ENCODE measurements at places on chromosomes 5 and 9.

GRCh38 chr5:132981288-132981687 lies 17.9 kb upstream of the AFF4 start:
- no peak for DNase-seq

DNA sequence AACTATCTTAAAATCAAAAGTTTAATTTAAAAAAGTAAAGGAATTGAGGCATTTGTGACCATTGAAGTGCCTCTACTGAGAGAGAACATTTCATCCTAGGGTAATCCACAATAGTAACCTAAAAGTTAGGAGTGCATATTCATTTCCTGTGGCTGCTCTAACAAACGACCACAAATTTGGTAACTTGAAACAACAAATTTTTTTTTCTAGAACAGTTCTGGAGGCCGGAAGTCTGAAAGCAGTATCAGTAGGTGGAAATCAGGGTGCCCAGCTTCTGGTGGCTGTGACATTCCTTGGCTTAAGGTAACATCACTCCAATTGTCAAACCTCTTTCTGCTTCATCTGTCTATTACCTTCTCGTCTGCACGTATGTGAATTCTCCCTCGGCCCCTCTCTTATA lies 67.1 kb upstream of the SSBP2 start:
- no peak for DNase-seq

DNA sequence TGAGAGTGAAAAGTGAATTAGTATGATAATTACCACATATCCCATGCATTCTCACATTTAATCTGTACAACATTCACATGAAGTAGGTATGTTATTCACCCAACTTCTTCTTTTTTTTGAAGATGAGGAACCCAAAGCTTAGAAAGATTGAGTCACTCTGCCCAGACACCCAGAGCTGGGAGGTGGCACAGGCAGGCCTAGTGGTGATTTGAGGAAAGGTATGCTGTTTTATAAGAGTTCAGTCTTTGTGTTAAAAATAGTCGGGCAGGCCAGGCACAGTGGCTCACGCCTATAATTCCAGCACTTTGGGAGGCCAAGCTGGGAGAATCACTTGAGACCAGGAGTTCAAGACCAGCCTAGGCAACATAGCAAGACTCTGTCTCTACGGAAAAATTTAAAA lies 285.3 kb downstream of the NR3C1 start:
- DNase-seq: no peak

GRCh38 chr9:20473515-20474013 lies 148.7 kb downstream of the MLLT3 start:
- no peak for DNase-seq

DNA sequence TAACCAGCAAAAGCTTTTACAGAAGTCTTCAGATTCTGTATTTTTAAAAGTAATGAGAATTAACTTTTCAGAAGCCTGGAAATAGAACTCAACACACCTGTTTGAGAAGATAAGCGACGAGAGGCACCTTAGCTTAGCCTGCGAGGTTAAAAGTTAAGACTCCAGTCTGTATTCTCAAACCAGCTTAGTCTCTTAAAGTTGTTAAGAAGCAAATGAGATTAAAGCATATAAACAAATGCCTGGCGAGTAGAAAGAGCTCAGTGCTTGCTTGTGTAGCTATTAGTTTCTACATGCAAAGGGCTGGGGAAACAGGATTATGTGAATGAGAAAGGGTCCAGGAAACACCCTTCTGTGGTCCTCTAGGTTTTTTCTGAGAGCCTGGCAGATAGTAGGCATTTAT lies 51.7 kb downstream of the MTAP start:
- DNase-seq: no peak

GRCh38 chr5:60334281-60334713 lies 365.7 kb downstream of the DEPDC1B start:
- DNase-seq: no peak

- no peak for DNase-seq
Observed at GRCh38 chr5:179738742-179739141, 6.1 kb downstream of the MAML1 start.

GRCh38 chr9:133711428-133712220 lies 26.5 kb downstream of the SARDH start:
- no peak for DNase-seq

DNA sequence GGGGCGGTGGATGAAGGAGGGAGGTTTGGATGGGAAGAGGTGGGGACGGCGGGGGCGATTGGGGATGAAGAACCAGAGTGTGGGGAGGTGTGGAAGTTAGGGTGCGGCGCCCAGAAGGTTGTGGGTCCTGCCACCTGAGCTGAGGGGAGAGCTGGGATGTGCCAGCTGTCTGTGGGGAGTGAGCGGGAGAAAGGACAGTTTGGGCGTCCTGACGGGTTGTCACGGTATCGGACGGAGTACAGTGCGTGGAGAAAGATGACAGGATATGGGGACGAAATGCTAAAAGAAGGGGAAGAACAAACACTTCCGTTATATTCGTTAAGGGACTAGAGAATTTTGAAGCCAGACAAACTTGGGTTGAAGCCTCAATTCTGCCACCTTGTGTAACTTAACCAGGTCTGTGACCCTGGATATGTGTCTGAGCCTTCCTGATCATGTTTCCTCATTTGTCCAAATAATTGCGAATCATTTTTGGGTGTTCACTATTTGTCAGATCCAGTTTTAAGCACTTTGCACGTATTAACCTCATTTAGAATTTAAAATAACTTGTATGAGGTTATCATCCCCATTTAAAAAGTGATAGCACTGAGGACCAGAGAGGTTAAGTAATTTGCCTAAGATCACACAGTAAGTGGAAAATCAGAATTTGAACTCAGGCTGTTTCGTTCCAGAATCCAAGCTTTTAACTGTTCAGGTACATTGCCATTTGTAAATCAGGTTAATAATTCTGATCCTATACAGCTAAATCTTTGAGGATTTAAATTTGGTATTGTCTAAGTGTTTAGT lies 689 bp downstream of the CNTRL start:
- DNase-seq: no peak

DNA sequence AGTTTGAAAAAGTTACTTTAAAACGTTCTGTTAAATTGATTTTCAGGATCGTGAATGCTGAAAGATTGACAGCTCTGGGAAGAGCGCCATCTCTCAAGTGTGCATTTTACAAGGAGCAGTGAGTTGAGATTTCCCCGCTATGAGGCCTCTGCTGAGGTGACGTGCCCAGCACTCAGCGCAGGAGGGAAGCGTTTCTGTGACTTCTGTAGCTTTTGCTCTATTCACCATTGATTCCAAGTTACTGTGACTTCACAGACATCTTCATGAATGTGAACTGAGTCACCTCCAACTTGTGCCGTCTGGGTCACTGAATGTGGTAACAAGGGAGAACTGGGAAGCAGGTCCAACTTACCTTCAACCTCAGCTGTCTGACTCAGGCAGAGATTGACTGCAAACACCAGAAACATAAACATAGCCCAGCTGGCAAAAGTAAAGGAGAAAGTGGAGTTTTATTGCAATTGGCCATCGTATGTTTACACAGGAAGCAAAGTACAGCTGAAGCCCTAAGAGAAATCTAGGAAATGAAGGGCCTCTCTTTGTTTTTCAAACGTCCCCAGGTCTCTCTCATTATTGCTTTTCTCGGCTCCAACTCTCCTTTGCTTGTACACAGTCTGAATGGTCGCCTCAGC lies 428.8 kb upstream of the CLINT1 start:
- DNase-seq: no peak

GRCh38 chr5:74953937-74954720 lies 87.9 kb upstream of the FAM169A start:
- no peak for DNase-seq

DNA sequence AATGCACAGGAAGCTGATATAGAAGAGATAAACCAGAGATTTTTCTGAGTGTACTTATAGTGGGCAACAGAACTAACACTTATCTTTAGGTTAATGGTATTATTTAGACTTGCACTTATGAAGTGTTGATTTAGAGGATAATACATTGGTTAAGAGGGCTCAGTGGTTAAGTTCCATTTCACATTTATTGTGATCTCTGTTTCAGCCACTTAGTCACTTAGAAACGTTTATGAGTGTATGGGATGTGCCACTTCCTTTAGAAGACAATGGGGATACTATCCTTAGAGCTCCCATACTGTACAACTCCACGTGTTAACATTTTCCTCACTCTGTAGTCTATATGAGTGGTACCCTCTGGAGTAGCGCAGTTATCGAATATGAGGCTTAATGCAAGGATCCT lies 57.5 kb downstream of the PIP5K1B start:
- DNase-seq: no peak

- DNase-seq: no peak
Observed at GRCh38 chr5:82699737-82700136, 377.5 kb downstream of the TMEM167A start.

- no peak for DNase-seq
Observed at GRCh38 chr5:10246761-10247160, 2.9 kb downstream of the ATPSCKMT start.

DNA sequence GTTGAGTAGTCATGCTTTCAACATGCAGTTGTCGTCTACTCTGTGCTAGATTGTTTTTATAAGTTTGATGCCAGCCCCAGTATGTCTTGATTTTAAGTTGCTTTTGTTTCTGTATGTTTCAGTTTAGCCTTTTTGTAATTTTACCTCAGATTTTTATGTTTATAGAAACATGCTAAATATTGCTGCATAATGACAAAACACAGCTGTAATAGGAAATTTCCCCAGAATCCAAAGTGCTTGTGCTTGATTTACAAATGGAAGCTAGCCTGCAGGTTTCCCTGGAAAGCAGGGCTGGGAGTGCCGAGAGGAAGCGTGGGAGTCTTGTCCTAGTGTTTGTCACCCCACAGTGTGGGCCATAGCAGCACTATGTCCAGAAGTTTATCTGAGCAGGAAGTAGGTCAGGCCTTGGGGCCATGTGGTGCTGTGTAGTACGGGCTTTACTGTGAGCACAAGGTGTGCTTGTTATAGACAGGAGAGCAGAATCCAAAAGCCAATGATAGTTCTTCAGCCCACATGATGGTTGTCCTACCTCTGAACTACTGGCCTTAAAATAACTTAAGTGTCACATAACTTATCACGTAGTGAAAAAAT lies 100.0 kb upstream of the NREP start:
- no peak for DNase-seq

DNA sequence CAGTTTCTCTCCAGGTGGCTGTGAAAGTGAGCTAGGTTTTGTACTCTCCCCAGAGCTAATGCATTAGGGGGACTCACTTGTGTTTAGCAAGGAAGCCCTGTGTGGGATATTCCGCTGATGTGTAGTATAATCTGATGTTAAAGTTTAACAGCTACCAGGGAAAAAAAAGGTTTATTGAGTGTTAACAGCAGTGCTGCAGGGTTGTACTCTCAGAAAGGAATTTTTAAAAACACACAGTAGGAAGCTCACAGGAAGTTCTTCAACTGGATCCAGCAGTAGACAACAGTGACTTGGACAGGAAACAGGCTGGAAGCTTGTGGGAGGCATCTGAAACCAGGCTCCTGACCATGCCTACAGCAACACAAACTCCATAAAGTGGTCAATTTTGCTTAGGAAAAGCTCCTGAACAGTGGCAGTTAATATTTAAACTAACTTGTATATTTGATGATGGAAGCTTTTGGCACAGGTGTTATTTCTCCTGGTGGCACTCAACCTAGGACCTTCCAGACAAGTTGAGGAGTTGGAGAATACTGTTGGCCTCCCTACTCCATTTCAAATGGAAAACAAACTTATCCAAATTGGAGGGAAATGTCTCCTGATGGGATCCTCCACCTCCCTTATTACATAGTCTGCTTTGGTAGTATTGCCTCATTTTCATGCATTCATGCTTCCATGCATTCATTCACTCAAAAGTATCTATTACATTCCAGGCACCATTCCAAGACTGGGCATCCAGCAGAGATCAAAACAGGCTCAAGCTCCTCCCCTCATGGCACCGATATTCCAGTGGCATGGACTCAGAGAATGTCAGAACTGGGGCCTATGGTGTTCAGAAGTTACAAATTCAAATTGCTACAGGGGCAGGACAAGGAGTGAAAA lies 54.7 kb downstream of the FOXD1 start:
- no peak for DNase-seq

DNA sequence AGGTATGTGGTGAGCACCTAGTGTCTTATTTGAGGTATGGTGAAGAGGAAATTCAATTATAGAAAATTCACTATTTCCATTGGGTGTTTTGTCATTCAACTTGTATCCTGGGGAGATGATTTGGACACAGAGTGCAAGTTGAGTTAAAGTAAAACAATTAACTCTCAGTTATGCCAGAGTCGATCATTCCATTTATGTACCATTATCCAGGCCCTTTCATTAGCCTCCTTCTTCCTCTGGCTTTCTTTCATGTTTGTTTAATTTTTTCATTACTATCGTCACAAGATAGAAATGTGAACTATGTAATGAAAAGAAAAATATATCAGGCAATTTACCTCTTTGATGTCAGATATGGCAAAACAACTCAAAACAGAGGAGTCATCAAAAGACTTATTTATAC lies 1347.2 kb upstream of the NUDT12 start:
- DNase-seq: no peak

GRCh38 chr9:33111631-33112030 lies 35.2 kb upstream of the SMU1 start:
- DNase-seq: no peak

DNA sequence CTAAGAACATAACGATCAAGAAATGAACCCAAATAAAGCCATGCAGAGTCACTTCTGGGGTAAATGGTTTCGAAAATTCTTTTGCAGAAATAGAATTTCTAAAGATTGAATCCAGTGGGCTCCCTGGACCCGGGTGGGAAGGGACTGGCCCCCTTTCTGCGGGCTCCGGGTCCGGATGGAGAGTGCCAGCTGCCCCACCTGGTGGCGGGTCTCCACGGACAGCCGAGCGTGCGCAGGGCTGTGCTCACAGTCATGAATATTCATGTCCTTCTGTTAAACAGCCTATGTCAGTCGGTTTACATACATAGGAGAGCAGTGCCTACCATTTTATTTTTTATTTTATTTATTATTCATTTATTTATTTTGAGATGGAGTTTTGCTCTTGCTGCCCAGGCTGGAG lies 4.7 kb upstream of the PPP1R26 start:
- DNase-seq: peak; percentile 75

- DNase-seq: no peak
Observed at GRCh38 chr5:127089191-127089590, 15.9 kb upstream of the C5orf63 start.

GRCh38 chr5:180329606-180330269 lies 23.4 kb downstream of the GFPT2 start:
- no peak for DNase-seq

DNA sequence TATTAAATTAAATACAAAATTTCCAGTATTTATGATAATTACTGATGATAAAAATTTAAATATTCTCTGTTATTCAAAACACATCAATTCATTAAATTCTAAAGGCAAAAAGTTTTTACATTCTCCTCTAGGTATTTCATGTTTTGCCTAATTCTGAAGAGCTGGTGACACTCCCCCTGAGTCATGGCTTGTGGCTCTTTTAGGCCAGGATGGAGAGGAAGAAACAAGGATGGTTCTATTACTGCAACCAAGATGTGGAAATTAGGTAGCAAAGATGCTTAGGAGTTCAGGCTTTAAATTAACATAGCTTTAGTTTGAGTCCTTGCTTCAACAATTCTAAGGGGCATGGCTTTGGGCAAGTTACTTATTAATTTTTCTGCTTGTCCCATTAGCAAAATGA lies 1295.8 kb downstream of the EFNA5 start:
- DNase-seq: no peak

GRCh38 chr9:134360180-134360759 lies 34.0 kb downstream of the RXRA start:
- DNase-seq: no peak

All from D721Med (cell line).